Thoracic aorta (tissue), 2 donors: ENCODE measurements at places on chromosomes 3 and 15.

DNA sequence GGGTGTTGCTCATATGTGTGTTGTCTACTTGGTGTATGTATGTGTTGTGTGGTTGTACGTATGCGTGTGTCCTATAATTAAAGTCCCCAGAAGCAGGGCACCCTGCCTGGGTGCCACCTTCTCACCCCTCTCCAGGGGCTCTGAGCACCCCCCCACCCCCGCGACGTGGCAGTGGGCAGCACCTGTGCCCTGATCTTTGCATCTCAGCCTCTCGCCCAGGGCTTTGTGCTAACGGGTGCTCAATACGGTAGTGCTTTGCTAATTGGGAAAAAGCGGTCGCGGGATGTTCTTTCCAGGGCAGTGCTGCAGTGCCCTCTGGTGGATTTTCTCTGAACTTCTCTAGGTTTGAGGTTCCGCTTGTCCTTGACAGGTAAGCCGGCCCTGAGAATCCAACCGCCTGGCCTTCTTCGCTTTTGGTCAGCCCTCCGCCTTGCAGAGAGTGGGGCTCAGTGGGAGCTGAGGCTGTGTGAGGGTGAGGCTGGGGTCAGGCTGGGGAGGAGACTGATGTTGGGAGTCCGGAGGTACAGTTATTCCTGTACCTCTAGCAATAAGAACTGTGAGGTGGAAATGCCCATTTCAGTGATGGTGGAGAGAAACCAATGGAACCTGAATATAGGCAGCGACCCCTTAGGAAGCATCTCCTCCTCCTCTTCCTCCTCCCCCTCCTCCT, 17.6 kb upstream of the EPHB3 start:
- peak; percentile 33 for DNase-seq

DNA sequence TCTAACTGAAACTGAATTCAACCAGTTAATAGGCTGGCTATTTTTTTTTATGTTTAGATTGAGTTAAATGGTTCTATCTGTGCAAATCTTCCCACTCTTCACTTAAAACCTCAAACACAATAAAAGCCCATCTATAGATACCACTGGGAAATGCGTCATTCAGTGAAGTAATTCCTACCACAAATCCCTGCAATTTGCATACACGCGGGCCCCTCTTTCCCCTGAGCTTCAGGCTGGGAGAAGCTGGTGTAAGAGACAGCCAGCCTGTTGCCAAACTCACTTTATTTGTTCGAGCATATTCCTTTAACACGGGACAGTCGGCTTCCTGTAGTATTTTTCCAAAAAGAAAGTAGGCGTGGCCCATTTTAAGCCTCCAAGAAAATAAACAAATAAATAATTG, 26.0 kb upstream of the MCTP2 start:
- DNase-seq, result no peak

DNA sequence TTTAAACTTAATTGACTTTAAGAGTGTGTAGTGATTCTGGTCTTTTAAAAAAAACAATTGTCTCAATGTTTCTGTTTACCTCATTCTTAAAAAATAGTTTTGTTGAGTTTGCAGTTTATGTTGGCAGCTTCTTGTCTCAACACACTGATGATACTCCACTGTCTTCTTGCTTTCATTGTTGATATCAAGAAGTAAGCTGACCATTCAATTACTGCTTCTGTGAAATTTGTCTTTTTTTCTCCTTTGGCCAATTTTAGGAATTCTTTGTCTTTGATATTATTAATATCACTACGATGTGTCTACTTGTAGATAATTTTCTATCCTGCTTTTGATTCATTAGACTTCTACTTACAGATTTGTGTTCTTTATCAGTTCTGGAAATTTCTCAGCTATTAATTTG, 31.4 kb downstream of the PAK2 start:
- DNase-seq, result no peak

GRCh38 chr3:159432682-159433340, 555.8 kb upstream of the IL12A start:
- no peak for DNase-seq

DNA sequence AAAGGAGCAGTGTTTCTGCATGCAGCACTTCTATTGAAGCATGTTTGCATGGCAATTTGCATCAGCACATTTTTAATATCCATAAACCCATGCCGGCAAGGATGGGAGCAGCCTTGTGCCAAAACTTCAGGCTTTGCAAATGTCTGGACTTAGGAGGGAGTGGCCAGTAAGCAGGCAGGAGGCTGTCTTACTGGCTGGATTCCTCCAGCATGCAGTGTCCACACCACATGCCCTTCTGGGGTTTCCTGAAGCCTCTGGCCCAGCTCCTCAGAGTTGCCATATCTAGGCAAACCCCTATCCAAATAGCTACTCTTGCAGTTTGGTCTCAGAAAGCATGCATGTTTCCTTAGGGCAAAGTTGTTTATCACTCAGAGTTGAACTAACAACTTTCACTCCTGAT, 139.1 kb upstream of the MRPS22 start:
- no peak for DNase-seq

DNA sequence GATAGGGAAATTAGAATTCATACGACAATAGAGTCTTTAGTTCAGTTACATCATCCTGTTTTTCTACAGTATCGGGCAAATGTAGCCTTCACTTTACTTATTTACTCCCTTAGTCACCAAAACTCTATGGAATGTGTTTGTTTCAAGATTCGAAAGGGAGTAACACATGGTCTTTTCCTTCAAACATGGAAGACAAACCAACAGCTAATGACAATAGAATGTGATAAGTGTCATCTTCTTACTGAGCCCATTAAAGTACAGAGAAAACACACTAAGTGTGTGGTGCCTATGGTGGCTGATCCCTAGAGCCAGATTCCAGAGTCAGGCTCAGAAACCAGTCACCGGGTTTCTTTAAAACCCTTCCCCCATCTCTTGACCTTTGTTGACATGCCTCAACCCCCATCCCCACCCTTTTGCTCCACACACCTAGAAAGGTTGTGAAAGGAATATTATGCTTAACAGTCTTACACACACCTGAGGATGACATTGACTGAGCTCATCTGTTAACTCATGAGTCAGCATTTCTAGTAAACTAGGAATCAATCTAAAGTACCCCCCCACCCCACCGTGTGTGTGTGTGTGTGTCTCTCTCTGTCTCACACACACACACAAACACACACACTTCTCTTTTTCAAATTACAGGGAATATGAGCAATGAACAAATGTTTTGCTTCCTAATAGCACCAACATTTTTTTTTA, 549.6 kb upstream of the CCDC54 start:
- DNase-seq, result no peak

- DNase-seq, result no peak
Measured at GRCh38 chr15:91228383-91228782, 128.3 kb downstream of the SV2B start.

- no peak for DNase-seq
Measured at GRCh38 chr3:193732391-193732790, 139.4 kb downstream of the OPA1 start.

- no peak for DNase-seq
Measured at GRCh38 chr3:23170291-23170690, 32.8 kb upstream of the UBE2E2 start.

GRCh38 chr3:20060974-20061685, 20.9 kb downstream of the KAT2B start:
- no peak for DNase-seq
